Posterior cingulate gyrus (tissue), 11 donors: ENCODE measurements at places on chromosomes 11 and 22.

- DNase-seq: no peak
Observed at GRCh38 chr11:12102588-12103410, 7.6 kb upstream of the MICAL2 start.

DNA sequence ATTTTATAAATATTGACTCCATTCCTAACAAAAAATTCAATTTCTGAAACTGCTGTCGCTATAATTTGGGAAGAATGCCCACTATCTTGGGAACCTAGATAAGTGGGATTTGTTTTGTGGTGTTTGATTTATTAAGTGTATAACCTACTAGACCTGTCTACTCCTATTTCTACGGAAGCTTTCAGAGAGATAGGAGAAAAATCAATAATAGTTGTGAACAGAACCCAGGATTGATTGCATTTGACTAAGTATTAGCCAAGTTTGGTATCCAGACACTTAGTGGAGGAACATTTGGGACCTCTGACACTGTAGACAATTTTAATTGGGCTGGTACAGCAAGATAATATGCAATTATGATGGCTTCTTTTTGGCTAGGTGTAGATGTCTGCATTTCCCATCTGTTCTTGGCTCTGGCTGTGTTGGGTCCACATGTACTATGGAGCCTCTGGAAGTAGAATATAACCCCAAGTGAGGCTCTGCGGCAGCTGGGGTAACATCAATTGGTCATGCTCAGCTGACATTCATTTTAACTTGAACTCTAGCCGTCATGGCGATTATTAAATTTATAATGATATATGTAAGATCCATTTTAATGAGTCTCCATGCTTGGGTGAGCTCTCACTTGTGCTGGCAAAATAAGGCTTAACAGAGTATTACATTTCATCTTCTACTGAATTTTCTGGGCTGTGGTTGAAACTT is 111.5 kb upstream of the E2F8 start:
- no peak for DNase-seq

DNA sequence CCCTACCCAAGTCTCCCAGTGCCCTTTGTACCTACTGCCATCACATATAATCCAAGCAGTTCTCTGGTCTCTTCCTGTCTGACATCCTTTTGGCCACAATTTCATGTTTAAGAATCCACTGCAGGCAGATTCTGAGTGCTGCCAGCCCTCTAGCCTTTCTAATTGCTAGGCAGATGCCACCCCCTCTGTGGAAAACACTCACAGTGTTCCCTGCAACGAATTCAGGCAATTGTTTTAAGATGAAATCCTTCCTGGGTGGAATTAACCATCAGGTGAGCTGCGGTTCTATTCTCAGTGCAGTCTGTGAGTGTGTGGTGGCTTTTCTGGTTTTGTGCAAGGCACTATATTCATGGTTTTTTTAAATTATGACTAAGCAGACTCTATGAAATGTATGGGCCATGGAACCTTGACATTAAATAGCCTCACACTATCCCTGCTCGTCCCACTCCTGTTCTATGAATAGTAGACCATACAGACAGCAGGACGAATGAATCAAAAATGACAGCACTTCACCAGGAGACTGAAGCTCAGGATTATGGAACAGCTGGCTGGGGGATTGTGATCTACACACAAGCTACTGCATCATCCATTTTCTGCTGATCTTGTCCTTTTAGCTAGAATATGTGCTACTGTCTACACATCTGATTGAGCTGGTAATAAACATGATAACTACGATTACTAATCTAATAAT is 29.8 kb upstream of the BMAL1 start:
- no peak for DNase-seq

DNA sequence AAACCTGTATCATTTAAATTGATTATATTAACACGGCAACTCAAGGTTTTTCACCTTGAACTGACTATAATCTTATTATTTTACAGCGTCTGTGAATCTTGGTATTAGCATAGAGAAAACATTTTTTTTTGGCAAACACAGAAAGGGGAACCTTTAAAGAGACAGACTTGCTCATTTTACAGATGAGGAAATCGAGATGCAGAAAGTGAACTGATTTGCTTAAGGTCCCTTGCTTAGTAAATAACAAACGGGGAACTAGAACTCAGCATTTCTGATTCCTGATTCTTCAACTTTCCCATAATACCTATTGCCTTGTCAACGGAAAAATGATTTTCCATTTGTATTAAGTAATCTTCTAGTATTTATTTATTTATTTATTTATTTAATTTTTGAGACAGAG is 33.2 kb upstream of the CECR2 start:
- DNase-seq: no peak

- no peak for DNase-seq
Observed at GRCh38 chr11:104916442-104916841, 18.2 kb upstream of the CASP12 start.

- no peak for DNase-seq
Observed at GRCh38 chr11:86702220-86702983, 30.0 kb upstream of the ME3 start.

DNA sequence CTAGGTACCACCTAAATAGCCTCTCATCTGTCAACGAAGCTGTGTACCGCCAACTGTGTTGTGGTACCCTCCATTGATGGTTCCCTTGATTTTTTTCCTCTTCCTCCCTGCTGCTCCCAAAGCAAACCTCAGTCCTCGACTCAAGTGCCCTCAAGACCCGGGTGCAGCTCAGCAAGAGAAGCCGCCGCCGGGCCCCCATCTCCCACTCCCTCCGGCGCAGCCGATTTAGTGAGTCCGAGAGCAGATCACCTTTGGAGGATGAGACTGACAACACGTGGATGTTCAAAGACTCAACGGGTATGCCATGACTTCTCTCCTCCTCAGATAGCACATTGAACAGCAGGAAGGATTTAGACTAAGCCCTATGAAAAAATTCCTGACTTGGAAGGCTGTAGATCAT is 22.4 kb upstream of the CRYBB3 start:
- DNase-seq: no peak

GRCh38 chr22:39269095-39269790 is 24.5 kb upstream of the PDGFB start:
- no peak for DNase-seq

- no peak for DNase-seq
Observed at GRCh38 chr11:34564406-34564805, 50.8 kb upstream of the ELF5 start.

DNA sequence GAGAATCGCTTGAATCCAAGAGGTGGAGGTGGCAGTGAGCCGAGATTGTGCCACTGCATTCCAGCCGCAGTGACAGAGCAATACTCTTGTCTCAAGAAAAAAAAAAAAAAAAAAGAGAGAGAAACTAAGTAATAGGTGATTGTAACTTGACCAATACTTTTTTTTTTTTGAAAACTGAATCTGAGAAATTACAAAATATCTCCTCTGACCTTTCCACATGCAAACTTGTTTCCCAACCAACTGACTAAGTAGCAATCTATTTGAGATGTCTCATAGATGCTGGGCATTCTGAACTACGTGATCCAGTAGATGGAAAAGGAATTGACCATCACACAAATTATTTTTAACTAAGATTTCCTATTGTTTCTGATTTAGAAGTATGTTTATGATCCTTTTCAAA is 407.3 kb upstream of the CHORDC1 start:
- no peak for DNase-seq

DNA sequence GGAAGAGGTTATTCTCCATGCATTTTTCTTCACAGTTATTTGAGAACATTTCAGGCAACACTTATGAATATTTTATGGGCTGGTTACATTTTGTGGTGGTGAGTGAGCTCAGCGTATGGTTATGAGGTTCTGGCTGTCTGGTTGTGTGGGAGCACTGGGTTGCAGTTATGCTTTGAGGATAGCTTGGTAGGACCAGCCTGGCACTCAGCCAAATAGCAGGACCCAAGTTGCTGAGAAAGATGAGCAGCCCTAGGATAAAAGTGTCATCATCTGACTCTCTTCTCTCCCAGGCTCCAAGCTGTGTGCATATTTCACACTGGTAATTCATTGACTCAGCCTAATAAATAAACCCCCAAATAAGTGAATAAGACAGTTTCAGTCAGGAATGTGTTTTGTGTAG is 8.1 kb upstream of the SRSF8 start:
- no peak for DNase-seq

DNA sequence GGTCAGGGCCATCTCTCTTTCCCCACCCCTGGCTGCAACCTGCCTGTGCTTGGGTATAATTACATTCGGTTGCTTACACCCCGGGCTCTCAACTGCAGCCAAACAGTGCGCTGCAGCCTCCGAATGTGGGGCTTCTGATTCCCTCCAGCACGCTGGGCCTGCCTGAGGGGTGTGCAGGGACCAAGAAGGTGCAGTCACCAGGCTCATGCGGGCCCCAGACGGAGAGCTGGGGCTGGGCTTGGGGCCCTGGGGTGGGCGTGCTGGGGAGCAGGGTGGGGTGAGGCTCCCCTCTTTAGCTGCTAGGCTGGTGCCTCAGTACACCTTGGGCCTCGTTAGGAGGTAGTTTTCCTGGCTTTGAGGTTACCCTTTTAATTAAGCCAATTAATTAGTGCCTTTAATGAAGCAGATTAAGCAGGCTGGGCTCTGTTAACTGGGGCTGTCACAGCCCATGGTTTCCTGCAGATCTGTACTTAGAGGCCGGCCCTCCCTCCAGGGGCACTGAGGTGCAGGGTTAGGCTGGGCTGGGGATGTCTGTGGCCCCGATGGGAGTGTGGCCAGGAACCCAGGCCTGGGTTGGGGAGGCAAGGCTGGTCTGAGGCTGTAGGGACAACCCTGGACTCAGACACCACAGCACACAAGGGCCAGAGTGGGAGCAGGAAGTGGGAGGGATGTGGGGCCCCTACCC is 17.3 kb downstream of the FLRT1 start:
- no peak for DNase-seq

- DNase-seq: no peak
Observed at GRCh38 chr22:24836282-24836681, 30.3 kb downstream of the SGSM1 start.

DNA sequence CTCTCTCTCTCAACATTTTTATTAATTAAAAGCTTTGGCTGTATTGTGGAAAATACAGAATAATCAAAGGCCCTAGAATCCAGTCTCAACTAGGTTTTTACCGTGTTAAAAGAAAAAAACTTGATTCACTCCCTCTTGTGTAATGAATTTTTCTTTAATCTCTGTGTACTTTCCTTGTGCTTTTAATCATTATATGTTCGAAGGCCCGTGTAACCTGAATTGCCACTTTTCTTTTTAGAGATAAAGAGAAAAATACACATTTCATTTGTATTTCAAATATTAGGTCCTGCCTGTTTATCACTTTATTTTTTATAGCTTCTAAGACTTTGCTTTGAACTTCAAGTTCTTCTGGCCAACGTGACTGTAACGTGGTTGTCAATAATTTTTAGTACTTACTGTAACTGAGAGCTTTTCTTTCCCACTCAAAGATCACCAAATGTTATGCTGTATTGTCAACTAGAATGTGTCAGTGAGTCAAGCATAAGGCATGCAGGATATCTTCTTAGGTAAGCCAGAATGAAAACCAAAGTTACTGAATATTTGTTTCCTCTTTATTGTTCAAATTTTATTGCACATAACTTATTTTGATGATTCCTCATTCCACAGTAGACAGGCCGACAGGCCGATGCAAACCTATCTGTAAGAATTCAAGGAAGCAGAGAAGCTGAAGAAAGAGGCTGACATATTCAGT is 23.3 kb upstream of the FAR1 start:
- DNase-seq: no peak

GRCh38 chr11:93193731-93194130 is 4.1 kb downstream of the SLC36A4 start:
- no peak for DNase-seq

GRCh38 chr11:12285811-12286222 is 91.6 kb upstream of the PARVA start:
- no peak for DNase-seq

DNA sequence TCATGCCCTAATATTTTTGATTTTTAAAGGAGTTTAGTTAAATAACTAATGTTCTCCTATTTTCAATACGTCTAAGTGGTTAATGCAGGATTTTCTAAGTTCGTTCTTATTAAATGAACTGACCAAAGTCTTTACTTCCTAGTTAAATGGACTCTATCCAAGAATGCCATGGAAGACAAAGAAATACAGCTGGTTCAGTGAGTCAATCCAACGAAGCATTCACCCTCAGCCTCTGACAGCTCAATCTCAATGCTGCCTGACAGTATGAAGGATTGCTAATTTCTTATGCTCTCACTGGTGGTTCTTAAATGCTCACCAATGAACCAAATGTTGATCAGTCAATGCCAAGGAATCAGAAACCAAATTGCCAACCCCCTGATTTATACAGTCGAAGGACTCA is 219.4 kb downstream of the CADM1 start:
- DNase-seq: no peak

DNA sequence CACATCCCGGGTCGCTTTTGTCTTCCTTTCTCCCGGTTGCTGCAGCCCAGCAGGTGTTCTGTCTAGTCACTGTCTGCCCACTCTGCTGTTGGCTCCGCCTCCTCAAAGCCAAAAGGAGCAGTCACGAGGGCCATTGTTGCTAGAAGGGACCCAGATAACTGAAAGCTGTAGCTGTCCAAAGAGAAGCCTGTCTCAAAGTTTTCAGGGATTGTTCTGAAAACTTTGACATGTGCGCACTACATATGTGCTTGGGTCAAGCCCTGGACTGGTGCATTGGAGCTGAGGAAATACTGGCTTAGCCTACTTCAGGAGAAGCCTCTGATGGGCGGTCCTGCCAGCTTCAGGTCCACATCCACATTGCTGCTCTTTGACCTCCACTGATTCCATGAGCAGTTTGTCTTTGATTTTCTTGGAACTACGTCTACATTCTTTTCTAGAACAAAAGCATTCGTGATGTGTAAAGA is 8.8 kb upstream of the OR2AT4 start:
- no peak for DNase-seq
